NCI-H2171 (cell line): ENCODE measurements at places on chromosomes 11 and 22.

- DNase-seq, result no peak
Observed at GRCh38 chr11:112044961-112045360, 19.8 kb downstream of the DLAT start.

DNA sequence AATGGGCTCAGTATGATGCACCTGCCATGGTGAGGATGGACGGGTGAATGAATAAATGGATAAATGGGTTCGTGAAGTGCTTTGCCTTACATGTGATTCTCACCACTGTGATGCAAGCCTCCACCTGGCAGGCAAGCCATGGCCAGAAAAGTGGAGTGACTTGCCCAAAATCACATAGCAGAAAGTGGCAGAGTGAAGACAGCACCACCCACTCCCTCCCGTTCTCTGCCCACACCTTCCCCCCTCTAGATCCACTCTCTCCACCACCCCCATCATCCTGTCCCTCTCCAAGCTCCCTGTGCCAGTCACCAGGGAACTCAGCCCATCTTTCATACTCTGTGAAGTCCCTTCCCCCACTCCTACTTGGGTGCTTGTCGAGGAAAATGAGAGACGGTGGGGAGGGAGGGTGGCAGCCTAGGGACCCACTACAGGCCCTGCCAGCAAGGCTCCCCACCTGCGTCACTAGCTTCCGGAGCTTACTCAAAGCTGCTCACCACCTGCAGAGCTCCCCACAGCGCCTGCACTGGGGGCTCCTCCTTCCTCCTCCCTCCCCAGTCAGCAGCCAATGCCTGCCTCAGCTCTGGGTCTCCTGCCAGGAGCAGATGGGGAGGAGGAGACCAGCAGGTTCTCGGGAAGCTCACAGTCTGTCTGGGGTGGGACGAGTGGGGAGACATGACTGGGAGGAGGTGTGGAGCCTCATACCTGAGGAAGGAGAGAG lies 82.3 kb downstream of the PDE2A start:
- DNase-seq, result peak; percentile 92

DNA sequence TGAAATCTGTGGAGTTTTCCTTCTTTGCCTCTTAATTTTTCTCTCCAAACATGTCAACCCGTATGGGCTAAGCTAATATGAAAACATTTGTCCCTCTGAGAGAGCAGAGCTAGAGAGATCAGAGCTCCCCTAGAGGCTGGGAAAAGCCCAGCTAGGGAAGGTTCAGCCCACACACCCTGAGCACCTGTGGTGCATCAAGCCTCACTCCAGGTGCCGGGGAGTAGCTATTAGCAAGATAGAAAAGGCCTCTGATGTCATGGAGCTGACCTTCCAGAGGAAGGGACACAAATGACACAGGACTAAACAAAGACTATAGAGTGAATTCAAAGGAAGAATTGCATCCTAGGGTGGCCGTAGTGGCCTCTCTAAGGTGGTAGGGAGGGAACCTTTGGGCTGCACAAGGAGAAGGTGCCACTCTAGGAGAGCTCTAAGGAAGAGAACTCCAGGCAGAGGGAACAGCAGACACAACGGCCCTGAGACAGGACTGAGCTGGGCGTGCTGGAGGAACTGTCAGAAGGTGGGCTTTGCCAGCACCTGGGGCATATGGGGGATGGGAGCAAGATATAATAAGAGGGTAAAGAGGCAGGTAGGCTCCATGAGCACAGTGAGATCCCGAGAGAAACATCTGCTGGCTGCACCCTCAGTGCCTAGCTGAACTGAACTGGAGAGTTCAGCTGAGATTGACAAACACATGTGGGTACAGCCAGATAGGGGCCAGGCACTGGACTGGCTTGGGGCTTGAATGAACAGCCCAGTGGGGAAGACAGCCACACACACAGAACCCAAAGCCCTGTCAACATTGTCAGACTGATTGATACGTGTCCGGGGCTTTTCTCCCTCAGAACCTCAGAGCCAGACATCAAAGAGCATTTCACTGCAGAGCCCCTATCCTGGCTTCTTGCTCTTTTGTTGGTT lies 65.5 kb upstream of the DRD2 start:
- no peak for DNase-seq

DNA sequence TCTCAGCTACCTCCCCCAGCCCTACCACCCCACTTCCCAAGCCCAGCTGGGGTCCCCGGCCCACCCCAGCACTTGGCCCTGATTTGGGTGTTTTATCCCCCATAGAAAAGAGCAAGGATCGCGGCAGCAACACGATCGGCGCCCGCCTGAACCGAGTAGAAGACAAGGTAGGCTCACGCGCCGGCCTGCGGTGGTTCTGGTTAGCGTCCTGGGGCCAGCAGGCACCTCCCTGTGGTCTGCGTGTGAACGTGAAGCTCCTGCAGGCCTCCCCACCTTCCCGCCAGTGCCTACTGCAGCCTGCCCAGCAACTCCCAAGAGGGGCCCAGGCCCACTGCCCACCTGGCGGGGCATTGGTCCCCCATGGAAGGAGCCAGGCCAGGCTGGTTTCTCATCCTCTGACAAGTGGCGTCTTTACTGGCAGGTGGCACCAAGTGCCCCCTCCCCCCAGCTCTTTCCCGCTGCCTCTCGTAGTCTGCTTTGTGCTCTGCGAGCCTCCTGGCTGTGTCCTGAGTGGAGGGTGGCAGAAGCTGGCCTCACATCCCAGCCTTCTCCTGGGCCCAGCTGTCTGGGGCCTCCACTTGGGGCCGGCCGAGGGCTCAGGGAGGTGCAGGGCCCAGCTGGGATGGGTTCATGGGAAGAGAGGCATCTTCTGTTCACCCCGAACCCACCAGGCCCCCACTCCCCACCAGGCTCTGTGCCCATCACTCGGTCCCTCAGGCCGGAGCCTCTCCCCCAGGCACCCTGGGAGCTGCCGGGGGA lies 78.3 kb upstream of the KCNQ1OT1 start:
- peak; percentile 10 for DNase-seq

DNA sequence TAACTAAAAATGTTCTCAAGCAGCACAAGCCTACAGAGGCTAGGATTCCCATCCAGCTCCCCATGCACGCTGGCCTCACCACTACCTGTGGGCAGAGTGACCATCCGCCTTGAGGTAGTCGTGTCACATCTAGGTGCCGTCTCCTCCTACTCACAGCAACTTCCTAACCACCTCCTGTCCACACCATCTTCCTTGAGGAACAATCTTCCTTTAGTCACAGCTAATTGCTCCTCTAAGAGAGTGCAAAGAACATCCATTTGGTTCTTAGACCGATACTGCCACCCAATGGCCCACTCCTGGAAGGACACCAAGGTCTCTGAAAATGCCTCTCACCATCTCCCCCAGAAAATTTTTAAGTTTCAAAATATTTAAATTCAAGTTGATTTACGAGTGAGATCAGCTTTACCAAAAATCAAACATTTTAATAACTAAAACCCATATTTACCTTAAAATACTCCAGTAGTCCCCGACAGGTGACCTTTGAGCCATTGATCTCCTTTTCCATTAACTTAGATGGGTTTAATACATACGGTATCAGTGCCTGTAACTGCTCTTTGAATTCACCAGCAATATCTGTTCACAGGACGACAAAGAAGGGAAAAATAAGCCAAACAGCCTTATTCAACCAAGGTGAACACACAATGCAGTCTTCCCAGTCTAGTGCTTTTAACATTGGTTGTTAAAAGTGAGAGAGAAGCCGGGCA lies 21.7 kb upstream of the PLAAT3 start:
- DNase-seq, result peak; percentile 52

- no peak for DNase-seq
Observed at GRCh38 chr22:19085233-19085718, 36.9 kb downstream of the DGCR2 start.
